ENCODE measurements at places on chromosomes 4 and X.

GRCh38 chr4:88957570-88957969 lies 99.4 kb downstream of the FAM13A start:
- no peak for ATAC-seq

- ATAC-seq: no peak
Observed at GRCh38 chr4:96835991-96836390, 996.1 kb downstream of the PDHA2 start.

- peak; percentile 41 for ATAC-seq
Observed at GRCh38 chr4:20305976-20306375, 54.3 kb downstream of the SLIT2 start.

DNA sequence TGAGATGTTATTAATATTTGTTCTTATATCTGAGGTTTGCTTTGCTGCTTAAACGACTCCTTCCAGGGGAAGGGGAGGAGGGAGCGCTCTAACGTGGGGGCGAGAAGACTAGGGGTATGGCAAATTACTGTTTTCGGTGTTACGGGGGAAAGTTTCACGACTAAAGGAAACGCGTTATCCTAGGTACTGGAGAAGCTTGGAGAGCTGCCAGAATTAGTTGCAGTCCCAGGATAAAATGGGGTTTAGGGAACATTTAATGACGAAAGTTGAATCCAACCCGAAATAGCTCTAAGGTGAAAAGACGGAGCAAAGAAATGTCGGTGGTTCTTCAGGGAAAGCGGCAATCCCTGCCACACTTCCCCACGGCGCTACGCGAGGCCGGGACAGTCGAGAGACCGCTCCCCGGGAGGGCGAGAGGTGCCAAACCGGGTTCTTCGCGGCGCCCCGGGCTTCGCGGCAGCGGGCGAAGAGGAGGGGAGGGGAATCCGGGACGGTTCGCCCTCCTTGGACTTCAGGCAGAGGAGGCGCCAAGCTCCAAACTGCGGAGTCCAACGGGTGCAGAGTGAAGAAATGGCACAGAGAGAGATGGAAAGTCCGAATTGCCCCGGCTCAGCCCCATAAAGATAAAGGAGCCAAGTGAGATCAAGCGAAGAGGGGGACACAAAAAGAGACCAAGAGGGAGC lies 724 bp downstream of the THOC2 start:
- ATAC-seq: peak; percentile 43

DNA sequence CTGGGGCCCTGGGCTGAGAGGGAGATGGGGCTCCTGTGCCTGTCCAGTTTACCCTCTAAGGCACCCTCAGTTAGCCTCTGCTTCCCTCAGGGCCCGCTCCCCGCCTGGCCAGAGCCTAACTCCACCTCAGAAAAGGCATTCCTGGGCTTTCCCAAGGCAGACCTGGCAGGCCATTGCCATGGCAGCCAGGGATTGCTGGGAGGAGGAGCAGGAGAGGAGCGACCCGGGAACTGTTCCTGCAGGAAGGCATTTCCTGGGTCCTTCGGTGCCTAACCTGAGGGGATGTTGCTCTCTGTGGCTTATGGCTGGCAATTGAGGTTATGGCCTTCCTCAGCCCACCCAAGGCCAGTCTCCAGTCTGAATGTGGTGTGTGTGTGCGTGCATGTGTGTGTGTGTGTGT lies 131.3 kb downstream of the PJA1 start:
- no peak for ATAC-seq

DNA sequence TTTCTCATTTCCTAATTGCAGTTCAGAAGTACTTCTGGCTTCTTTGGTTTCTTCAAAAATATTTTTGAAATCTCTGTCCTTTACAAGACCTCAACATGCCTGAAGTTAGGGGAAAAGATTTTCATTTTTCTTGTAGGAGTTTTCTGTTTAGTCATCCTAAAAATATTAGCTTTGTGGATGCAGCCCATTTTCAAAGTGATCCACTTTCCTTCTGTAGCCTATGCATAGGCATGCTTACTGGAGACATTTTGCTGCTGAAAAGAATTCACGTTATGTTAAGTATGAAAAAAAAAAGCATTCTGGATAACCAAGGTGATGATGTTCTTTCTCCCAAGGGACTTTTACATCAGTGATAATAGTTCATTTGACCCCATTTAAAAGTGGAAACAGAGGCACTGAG lies 245.6 kb downstream of the THOC2 start:
- ATAC-seq: no peak

DNA sequence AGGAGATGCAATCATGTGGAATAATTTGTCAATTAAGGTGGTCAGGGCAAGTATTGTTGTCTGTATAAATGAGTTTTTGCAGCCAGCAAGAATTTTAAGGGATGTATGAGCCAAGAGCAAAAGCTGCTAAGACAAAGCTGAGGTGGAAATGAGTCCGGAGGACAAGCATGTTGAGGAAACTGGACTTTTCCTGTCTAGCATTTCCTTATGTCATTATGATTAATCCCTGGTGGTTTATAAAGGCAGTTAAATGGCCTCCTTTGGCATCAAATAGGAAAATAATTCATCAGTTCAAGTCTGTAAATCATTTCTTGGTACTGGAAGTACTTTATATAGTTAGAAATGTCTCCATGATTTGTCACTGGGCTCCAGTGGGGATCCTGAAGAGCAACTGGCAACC lies 61.6 kb upstream of the TEX13A start:
- ATAC-seq: peak; percentile 61

DNA sequence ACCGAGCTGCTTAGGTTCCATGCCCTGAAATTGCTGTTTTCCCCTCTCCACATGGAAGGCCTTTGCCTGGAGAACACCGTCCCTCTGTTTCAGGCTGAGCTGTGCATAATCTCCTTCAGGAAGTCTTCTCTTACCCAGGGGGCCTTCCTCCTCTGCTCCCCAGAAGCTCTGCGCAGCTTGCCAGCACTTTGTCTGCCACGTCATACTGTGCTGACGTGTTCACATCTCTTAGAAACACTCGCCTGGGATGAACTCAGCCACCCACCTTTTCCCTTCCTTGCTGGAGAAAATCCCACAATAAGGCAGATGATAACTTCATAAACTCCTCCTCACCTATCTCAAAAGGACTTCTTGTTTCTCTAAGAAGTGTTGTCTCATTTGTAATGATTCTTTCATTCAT lies 110.7 kb downstream of the ARHGAP10 start:
- no peak for ATAC-seq

DNA sequence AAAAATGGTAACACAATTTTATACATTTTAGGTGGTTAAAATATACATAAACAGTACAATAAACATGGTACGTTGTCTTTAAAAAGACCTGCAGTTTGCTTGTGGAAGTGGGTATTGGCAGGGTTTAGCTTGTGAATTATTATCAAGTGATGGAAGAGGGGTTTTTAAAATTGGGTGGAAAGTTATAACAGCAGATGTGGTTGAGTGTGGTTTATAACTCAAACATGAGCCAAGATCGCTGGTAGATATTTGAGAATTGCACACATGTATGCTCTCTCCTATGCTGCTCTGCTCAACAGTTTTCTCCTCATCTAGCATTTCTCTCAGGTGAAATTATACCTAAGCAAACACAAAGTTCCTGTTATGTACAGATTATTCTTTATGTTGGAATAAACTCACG lies 14.0 kb downstream of the EPGN start:
- ATAC-seq: no peak

- peak; percentile 16 for ATAC-seq
Observed at GRCh38 chr4:152101556-152102435, 341.0 kb upstream of the GATB start.

DNA sequence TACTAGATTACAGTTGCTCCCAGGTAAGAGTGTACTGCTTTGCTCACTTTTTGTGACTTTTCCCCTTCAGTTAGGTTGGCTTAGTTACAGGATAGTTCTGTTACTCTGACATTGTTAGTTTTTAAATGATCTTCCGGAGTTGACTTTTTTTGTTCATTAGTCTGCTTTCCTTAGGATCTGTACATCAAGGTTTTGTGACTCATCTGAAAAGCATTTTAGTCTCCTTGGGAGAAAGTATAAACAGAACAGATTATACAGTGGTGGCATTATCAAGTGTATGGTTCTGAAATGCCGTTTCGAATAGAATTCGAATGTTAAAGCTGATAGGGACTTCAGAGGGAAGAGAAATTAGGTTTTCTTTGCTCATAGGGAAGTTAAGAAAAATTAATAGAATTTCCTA lies 63.3 kb downstream of the USP9X start:
- no peak for ATAC-seq

- ATAC-seq: no peak
Observed at GRCh38 chr4:142850478-142850877, 4.4 kb upstream of the INPP4B start.

DNA sequence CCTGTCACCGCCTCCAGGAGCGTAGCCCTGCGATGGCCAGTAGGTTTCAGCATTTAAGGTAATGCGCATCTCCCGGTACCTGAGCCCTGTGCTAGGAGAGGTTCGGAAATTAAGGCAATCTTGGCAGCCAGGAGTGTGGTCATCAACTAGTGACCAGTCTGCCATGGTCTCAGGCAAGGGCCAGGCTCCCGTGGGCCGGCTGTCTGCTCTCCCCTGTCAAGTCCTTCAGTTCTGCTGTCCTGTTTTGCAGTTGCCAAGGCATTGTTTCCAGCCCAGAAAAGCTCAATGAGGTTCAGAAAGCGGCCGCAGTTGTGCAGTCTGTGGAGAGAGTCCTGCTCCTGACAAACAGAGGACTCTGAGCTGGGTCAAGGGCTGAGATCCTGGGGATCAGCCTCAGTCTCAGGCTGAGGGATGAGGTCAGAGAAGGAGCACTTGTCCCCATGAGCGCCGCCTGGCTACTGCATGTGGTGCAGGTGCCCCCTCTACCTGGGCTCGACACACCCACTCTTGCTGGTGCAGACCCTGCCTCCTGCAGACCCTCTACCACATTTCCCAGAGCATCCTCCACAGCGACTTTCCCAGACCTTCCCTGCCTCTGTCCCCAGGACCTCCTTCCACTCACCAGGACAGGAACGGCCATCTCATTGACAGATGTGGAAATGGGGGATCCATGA lies 53.4 kb upstream of the PSAPL1 start:
- no peak for ATAC-seq

DNA sequence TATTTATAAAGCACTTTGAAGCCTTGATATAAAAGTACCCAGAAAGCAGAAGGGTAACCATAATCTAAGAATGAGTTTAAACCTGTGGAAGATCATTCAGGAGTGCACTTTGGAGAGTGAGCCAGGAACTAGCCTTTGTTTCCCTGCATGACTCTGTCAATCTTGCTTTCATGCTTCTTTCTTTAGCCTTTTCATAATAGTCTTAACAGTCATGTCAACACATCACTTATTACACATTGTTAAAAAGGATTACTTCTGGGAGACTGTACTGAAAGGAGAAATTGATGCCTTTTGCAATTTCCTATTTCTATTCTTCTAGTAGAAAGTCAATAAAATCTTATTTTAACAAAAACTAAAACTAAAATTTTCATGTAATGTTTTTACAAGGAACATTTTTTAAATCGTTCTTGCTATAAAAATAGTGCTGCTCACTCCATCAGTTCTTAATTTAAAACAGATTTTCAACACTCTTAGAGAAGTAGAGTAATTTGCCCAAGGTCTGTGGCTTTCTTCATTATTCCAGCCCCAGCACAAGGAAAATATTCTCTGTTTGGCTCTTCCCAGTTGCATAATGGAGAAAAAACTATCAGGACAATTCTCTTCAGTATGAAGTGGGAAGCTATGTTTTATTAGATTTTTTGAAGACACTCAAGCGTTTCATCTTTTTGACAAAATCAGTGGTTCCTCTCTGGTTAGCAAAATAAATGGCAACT lies 35.4 kb upstream of the SPP1 start:
- no peak for ATAC-seq

DNA sequence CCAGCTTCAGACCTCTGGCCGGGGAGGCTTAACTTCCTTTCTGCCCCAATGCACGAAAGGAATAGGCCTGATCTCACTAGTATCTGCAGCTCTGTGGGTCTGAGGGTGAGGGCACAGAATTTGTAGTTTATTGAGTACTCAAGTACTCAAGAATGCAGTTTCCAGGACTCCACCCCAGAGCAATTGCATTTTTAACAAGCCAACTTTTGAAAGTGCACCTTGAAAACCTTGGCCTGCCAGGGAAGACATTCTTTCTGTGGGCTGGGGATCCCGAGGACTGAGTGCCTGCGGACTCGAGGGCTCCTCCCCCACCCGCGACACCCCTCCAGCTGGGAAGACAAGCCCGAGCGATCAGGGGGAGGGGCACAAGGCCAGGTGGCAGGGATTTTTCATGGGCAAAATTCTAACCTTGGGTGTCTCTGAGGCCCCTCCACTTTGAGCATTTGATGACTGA lies 22.4 kb downstream of the RS1 start:
- ATAC-seq: no peak

- ATAC-seq: no peak
Observed at GRCh38 chrX:65993332-65993731, 46.5 kb downstream of the VSIG4 start.
